ENCODE measurements at places on chromosomes 3 and 15.

GRCh38 chr15:58528188-58528870, 96.5 kb downstream of the LIPC start:
- DNase-seq: no peak

- DNase-seq: no peak
Observed at GRCh38 chr3:122598556-122598955, 21.1 kb downstream of the PARP15 start.

DNA sequence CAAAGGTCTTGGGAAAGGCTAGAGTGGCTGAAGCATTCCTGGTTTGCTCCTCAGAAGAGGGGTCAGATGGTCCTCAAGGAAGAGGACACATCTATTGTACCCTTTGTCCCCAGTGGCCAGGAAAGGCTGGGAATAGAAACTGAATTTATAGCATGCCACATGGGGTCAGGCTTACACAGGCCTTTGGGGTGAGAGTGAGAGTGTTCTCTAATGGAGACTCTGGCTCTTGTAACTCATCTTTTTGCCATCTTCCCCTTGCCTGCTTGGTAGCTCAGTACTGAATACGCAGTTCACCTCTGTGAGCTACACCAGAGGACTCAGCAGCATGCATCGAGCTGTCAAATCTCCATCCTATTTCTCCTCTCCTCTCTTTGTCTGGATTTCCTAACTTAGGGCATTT, 87.5 kb downstream of the ATP2B2 start:
- peak; percentile 40 for DNase-seq

DNA sequence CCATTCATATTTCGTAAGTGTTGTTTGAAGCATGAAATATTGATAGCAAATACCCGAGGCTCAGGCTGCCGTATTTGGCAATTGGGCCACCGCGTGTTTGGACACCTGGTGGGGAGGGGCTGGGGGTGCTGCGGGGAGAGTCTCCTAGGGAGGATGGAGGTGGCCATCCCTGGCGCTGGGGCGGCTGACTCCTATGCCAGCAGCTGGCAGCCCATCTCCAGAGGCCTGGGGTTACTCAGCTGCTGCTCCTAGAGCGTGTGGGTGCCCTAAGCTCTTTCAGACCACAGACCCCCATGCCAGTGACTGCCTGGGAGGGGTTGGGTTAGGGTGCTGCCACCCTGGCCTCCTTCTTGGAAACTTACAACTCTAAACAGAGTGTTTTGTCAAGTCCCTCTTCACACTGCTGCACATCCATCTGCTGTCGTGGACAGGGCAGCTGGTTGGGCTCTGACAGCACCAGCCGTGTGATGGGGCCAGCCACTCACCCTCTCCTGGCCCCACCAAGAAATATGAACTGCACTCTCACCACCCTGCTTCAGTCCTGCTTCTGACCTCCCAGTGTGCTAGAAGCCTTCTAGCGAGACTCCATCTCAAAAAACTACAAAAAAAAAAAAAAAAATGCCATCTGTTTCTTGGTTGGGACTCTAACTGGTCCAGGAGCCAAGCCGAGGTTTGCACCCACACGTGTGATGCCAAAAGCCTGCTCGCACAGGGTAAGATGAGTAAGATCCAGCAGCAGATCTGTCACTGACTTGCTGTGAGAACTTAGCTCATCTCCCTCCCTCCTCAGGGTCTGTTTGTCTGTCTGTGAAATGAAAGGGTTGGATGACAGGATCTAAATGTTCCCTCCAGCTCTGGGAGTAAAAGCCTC, 156.2 kb downstream of the MEGF11 start:
- DNase-seq: no peak

DNA sequence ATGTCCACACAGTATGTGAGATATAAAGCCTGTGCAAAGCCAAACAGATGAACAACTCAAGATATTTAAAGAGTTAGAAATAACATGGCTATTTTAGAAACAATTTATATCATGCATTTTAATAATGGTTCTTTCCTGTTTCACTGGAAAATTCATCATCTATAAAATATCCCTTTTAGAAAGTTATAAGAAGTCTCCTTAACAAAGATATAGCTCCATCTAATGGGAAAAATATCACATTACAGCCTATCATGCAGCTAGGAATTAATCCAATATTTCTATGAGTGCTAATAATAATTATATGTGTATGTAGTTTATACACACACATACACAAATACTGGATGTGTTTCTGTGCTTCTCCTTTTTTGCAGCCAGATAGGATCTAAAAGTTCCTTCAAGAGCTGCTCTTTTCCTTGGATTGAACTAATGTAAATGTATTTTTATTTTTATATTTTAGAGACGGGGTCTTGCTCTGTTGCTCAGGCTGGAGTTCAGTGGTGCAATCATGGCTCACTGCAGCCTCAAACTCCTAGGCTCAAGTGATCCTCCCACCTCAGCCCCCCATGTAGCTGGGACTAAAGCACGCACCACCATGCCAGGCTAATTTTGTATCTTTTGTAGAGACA, 21.6 kb downstream of the RPL22L1 start:
- DNase-seq: no peak

DNA sequence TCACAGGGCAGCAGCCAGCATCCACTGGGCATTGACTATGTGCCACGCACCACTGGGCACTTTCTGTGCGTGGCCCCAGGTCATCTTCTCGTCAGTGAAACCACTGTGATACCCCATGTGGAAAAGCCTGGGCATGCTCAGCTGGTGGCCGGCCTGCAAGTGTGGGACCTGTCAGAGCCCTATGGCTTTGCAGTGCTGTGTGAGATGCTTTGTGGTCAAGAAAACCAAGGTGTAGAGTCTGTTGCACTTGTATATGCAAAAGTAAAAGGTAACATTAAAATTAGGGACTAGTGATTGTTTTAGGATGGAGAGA, 69.5 kb downstream of the PGPEP1L start:
- DNase-seq: no peak

DNA sequence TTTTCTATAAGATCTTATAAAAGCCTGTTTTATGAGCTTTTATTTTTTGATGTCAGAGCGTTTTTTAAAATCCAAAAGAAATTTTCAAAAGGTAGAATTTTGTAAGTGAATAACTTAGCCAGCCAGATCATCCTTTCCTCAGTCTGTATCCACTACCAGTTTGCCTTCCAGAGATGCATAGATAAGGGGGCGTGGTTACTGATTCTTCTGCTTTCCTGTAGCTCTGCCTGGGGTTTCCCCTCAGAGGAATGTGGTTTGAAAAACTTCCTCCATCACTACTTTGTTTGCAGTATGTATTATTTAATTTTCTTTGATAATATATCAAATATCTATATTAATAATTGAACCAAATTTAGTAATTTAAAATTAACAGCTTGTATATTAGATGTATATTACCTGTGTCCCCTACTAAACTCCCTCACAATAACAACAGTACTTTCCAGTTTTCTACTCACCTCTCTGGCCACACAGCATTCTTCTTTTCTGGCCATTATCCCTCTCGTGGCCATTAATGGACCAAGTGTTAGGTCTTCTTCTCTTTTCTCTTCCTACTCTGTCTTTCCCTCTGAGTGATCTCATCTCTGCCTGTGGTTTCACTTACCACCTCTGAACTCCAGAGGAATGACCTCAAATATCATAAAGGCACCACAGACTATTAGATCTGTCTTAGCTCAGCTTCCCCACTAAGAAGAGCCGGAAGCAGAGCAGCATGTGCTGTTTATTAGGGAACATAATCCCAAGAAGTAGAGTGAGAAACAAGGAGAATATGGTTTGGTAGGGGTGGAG, 239.7 kb downstream of the UBE2E2 start:
- peak; percentile 57 for DNase-seq

GRCh38 chr3:127006781-127007436, 24.0 kb downstream of the PLXNA1 start:
- DNase-seq: no peak

DNA sequence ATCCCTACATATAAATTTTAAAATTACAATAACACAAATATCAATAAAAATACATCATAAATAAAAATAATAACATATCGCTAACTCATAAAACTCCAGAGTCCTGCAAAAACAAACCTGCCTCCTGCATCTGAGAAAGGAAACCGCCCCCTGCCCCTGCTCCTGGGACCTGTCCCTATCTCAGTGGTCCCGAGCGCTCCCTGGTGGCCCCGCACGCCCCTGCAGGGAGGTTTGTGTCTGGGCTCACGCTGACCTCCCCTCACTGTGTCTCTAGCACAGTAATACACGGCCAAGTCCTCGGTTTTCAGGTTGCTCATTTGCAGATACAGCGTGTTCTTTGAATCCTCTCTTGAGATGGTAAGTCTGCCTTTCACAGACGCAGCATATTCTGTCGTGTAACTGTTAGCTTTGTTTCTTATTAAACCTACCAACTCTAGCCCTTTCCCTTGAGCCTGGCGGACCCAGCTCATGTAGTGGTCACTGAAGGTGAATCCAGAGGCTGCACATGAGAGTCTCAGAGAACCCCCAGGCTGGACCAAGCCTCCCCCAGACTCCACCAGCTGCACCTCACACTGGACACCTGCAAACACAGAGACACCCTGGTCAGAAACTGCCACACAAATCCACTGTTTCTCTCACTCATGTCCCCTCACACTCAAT, 554.1 kb downstream of the GOLGA6L6 start:
- peak; percentile 47 for DNase-seq

DNA sequence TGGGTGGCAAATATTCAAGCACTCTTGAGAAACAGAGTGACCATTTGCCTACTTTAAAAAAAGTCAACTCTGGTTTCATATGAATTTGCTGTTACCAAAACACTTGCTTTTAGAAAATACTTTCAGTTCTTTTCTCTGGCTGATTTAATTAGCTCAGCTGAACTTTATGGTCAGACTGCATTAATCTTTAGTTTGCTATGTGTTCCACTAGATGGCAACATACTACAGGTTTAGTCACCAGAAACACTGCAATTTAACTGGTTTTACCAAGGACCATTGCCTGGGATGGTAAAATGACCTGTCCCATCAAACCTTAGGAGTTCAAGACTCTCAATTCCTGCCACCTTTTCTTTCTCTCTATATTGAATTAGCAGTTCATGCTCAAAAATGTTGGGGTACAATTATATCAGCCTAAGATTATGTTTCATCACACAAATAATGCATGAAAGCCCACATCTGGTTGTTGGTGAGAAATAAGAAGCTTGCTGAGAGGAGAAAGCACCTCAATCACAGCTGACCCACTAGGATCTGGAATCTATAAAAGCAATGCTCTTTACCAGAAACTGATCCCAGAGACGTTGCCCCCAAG, 14.2 kb downstream of the EIF4E3 start:
- peak; percentile 63 for DNase-seq

GRCh38 chr3:144055604-144056003, 84.0 kb downstream of the DIPK2A start:
- no peak for DNase-seq

DNA sequence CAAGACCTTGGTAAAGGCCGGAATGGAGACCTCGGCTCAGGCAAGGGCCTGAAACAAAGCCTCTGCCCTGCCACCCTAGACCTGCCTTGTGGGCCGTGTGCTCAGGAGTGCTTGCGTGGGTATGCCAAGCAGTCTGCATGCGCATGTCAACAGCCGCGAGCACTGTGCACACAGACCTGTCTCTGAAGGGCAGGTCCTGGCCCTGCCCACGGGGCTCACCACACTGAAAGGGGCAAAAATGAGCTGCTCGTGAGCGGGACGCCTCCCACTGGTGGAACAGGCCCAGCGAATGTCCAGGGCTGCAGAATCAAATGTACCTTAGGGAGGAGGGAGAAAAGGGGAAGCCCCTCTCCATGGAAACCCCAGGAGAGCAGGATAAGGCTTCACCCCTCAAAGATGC, 44.3 kb upstream of the FGD5 start:
- DNase-seq: no peak

Data from NB4 (cell line).